MG63 (cell line): ENCODE measurements at places on chromosomes 5 and 9. TPM values are rescaled to one million over a fixed set of nuclear protein-coding genes. Genes with fewer than 3 reads are reported as not detected.

GRCh38 chr9:125856331-125856730 is 109.2 kb downstream of the PBX3 start:
- no peak for DNase-seq

DNA sequence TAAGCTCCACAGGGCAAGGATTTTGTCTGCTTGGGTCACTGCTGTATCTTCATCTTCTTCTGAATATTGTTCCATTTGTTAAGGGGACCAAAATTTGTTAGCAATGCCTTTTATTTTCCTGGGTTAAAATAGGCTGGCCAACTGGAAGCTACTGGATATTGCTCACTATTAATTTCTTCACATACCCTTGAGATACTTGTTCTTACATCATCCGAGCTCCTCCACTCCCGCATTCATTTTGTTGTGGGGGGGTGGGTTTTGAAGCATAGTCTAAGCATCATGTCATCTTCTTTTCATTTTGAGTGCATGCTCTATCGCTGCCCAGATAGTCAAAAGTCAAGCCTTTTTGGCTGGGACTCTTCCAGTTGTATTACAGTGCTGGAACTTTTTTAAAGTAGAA is 42.5 kb upstream of the PIK3R1 start:
- DNase-seq: no peak

- no peak for DNase-seq
Measured at GRCh38 chr5:126869005-126869451, 92.1 kb downstream of the LMNB1 start.

- DNase-seq: no peak
Measured at GRCh38 chr5:32572778-32573480, 12.4 kb upstream of the SUB1 start.

GRCh38 chr9:71955300-71955915 is 44.0 kb downstream of the C9orf85 start:
- no peak for DNase-seq

DNA sequence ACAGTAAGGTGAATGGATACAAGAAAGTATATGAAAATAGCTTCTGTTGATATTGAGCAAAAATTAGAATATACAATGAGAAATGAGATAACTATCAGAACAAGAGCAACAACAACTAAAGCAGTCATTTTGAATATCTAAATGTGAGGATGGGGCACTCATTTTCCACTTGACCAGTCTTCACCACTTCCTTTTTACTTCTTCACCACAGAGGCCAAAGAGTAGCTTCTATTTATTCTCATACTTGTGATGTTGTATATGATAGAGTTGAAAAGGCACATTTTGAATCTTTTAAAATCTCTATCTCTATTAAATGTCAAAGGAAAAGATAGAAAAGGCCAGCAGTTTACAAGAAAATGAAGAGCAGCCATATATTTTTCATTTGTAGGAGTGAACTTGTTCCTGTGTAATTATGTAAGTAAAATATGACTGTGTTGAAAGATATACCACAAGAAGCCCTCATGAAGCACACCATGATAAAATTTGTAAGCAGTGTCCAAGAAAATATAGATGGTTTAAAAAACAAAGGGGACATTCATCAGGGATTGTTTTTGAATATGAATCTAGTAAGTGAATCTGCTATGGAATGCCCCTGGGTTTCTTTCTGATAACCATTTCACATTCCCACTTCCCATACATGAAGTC is 39.2 kb downstream of the ADAMTS19 start:
- DNase-seq: no peak

DNA sequence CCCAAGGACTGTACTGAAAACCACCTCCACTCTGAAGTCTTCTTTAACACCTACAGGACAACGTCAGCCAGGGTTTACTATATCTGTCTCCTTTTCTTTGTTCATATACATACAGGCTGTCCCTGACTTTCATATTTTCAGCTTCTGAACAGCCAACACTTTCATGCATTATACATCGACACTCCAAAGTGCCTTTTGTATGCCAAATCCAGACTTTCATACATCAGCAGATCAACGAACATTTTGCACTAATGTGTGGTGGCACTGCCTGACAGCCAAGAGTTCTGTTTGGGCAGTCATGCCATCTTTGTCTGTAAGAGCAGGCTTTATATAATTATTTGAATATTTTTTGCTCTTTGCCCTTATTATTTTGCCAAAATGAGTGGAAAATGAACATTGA is 487.4 kb downstream of the CETN3 start:
- DNase-seq: no peak

- no peak for DNase-seq
Measured at GRCh38 chr9:108323615-108324014, 532.2 kb downstream of the ACTL7B start.

Gene SH3RF2
- 0.26 and 1.2 TPM in 2 replicates for total RNA-seq

Gene IL9
- not detected in 2 replicates for total RNA-seq

Gene ENHO
- 0.20 TPM in 1 of 2 replicates, not detected in the other for total RNA-seq

Gene ORM1
- not detected in 2 replicates for total RNA-seq

Gene PCDHA1
- 0.10 TPM in 1 of 2 replicates, not detected in the other for total RNA-seq

Gene BICD2
- 35.6 and 49.5 TPM in 2 replicates for total RNA-seq

Gene KCNN2
- total RNA-seq: not detected in 2 replicates

Gene GRM6
- not detected in 2 replicates for total RNA-seq
